Foreskin melanocyte (primary cell): ENCODE measurements at places on chromosomes 2 and 18.

DNA sequence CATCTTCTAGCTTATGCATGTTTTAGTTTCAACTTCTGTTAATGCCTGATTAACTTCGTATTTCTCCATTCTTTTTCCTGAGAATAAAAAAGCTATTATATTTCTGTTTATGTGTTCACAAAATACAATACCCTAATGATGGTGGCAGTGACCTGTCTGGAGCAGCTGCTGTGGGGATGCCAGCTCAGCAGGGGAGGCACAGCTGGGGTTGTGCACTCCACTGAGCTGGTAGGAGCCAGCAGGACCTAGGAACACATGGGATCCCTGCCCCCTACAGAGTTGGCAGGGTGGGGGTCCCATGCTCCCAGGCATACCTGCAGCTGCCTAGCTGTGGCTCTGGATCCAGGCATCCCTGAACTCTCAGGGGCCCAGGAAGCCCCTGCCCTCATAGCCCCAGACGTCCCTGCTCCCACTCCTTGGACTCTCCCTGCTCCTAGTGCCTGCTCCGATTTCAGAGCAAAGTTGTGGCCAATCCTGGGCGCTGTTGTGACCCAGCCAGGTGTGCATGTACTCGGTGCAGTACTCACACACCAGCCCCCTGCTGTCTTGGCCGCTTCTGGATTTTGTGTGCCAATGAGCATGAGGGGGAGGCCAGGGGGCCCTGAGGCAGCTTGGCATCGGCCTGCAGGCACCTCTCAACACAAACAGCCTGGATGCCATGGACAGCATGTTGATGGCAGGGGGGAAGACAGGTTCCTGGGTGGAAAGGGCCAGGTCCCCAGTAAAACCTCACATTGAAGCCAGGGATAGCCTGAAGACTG is 546.0 kb downstream of the ZNF804A start:
- DNase-seq: no peak

DNA sequence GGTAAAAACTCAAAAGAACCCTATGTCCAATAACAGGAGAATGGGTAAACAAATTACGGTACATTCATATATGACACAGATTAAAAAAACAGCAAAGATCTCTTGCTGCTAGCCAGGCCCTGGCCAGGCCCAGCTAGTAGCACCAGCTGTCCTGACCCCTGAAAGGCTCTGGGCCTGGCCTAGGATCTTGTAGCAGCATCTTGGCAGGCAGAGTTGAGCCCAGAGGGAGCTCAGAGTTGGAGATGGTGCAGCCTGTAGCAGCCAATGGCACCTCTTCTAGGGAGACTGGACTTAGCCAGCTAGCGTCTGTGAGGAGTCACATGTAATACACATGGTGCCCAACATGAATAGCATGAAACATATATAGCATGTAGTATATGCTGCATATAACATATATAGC is 69.1 kb downstream of the HS6ST1 start:
- no peak for DNase-seq

DNA sequence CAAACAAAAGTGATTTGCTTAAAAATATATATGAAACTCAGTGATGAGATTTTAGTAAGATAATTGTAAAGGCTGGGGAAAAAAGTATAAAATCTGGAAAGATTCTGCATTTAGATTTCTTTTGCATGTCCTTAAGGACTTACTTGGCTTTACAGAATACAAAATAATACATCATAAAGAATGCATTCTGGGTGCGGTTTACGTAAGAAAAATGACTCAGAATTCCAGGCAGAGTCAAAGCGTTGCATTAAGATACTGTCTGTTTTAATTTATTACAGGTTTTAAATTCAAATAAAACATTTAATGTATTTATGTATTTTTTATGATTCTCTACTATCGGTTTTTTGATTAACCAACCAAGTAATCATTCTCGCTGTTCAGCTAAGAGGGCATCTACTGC is 178.0 kb downstream of the SH3BP4 start:
- no peak for DNase-seq

DNA sequence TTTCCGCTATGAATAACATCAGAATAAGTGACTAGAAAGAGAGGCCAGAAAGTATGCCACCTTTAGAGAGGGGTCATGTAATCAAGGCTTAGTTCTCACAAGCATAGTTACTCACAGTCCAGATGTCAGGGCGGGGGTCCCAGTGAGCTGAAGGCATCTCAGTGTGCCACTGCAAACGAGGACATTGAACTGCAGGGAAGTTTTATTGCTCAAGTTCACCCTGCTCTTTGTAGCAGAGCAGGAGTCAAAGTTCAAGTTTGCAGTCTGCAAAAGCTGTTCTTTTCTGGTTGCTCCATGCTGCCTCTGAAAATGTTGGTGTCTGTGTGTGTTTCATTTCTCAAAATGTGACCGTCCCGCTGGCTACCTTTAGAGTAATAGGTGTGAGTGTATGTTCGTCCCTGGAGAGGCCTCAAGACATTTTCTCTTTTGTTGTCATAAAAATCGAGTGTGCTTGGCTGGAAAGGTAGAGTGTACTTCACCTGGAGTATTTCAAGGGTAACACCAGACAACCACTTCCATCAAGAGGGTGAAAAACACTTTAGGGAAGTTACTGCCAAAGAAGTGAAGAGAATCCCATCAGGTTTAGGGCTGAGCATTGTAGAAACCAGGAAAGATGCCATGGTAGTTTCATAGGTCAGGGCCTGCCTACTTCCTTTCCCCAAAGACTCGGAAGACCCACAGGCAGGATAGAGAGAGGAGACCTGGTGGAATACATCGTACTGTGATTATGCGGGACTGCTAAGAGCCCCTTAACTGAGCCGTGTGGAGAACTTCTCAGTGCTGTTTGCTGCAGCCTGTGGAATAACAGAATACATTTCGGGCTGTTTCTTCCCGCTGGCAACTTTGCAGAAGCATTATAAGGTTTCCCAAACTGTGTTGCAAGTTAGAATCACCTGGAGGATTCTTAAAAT is 89.9 kb downstream of the LYPD6 start:
- no peak for DNase-seq

DNA sequence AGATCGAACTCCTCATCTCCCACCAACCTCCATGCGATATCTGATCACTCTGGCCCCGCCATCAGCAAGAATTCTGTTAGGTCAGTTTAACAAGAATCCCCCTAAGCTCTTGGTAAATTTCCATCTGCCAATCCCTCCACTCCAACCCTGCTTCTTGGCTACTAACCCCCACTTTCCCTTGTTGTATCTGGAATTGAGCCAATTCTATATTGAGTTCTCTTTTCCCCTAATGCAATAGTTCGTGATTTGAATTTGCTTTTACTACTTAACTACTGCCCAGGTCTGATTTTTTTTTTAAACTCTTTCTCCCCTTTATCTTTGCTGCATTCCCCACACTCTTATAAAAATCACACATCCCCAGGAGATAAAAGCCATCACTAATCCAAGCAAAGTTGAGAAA is 159.3 kb upstream of the STK17B start:
- DNase-seq: no peak
